ENCODE measurements at places on chromosomes 5 and 9. TPM values are rescaled to one million over a fixed set of nuclear protein-coding genes. Genes with fewer than 3 reads are reported as not detected.
A peak's percentile ranks its signal among the peaks of the same experiment; 100 is the strongest.

GRCh38 chr5:72488756-72489155 is 18.5 kb downstream of the ZNF366 start:
- H3K4me1 ChIP-seq, result no peaks in the 10 kb centered on the region
- H3K27me3 ChIP-seq, result no peaks in the 10 kb centered on the region
- no peak for DNase-seq
- H3K27ac ChIP-seq, result no peak overlapping the region
- no peak overlapping the region for H3K4me3 ChIP-seq

DNA sequence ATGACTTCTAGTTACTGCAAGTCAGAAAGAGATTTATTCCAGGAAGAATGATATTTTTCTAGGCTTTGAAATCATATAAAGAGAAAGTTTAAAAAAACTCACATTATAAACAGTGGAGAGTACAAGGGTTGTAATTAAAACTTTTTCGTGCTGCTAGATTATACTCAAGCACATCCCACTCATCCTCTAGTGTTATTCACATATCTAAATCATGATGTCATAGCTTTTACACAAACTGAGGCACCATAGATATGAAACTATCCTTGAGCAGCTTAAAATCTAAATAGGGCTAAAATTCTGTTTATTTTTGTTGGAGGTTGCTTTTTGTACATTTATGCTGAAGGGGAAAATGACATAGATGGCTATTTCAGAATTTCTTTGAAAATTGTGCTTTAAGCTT is 30.0 kb downstream of the TENT2 start:
- no peak overlapping the region for H3K4me3 ChIP-seq
- no peaks in the 10 kb centered on the region for H3K27me3 ChIP-seq
- no peak for DNase-seq
- no peaks in the 10 kb centered on the region for H3K4me1 ChIP-seq
- peaks cover 51% of the 10 kb centered on the region for H3K36me3 ChIP-seq

- H3K4me1 ChIP-seq, result peaks cover 14% of the 10 kb centered on the region
- H3K4me3 ChIP-seq, result no peak overlapping the region
- H3K27ac ChIP-seq, result peak overlapping the region; percentile 37
- no peaks in the 10 kb centered on the region for H3K36me3 ChIP-seq
- DNase-seq, result peak; percentile 65
Measured at GRCh38 chr9:119963798-119964372, 594.6 kb upstream of the BRINP1 start.

GRCh38 chr9:129162497-129163197 is 15.4 kb downstream of the IER5L start:
- no peaks in the 10 kb centered on the region for H3K36me3 ChIP-seq
- peak overlapping the region; percentile 82 for H3K27ac ChIP-seq
- no peak overlapping the region for H3K4me3 ChIP-seq

DNA sequence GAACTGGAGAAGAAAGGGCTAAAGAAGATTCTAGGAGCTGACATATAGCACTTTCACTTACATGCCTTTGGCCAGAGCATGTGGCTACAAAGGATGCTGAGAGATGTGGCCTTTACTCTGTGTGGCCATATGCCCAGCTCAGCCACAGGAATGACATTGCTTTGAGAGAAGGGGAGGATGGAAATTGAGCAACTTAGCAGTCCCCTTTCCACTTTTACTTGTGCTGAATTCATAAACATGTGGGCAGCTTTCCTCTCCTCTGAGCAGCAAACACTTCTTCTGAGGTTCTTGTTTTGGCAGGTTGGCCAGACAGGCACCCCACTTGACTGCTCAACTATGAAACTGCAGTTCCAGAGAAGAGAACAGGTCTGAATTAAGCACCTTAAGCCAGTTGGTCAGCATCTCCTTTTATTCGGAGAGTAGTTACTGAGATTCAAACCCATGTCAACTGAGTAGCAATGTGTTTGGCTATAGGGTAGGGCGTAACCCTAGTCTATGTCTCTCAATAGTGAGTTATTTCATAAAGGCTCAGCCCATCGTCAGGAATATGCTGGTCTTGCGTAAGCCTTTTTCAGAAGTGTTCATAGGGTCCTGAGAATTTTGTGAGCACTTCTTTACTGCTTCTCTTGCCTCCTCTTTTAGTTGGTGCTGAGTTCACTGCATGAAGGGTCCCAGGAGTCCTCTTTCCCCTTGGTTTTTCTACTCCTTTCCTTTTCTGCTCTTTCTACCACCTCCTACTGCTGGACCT is 134.5 kb downstream of the PALM2AKAP2 start:
- H3K4me1 ChIP-seq, result peaks cover 39% of the 10 kb centered on the region
- no peaks in the 10 kb centered on the region for H3K27me3 ChIP-seq
- no peak overlapping the region for H3K4me3 ChIP-seq
- H3K27ac ChIP-seq, result no peak overlapping the region
- no peak for DNase-seq
- no peaks in the 10 kb centered on the region for H3K36me3 ChIP-seq

- no peaks in the 10 kb centered on the region for H3K36me3 ChIP-seq
- DNase-seq, result no peak
- no peak overlapping the region for H3K27ac ChIP-seq
- H3K27me3 ChIP-seq, result no peaks in the 10 kb centered on the region
- H3K4me1 ChIP-seq, result no peaks in the 10 kb centered on the region
- no peak overlapping the region for H3K4me3 ChIP-seq
Measured at GRCh38 chr5:139575751-139576150, 14.6 kb downstream of the UBE2D2 start.

- no peak for DNase-seq
- H3K27ac ChIP-seq, result no peak overlapping the region
- H3K27me3 ChIP-seq, result no peaks in the 10 kb centered on the region
- no peak overlapping the region for H3K4me3 ChIP-seq
- no peaks in the 10 kb centered on the region for H3K36me3 ChIP-seq
Measured at GRCh38 chr5:73452215-73452614, 3.6 kb upstream of the FOXD1 start.

DNA sequence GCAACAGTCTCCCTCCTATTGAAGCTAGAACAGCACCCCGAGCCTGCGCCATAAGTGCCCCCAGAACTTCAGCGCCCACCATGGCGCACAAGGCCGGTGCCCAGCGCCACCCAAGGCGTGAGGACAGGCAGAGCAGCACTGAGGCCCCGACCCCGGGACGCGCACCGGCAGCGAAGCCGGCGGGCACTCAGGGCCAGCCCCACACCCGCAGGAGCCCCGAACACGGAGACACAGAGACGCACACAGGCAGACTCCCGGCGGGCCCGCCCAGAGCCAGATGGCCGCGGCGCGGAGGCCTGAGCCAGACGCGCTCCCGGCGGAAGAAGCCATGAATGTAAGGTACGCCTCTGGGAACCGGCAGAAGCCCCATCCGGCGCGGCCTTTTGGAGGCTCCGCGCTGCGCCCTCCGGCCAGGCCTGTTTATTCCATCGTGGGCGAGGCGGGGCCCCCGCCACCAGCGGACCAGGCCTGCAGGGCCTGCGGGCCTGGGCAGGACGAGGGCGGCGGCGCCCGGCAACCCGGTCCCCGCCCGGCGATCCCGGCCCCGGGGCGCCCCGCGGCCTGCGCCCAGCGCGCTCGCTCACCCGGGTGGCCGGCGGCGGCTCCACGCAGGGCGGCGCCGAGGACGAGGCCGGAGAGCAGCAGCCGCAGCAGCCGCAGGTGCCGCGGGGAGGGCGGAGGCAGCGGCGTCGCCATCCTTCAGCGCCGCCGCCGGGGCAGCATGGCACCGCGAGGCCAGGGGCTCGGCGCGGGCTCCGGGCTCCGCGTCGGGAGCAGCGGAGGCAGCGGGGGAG is 486 bp downstream of the NPDC1 start:
- H3K27ac ChIP-seq, result peak overlapping the region; percentile 49
- peak overlapping the region; percentile 81 for H3K4me3 ChIP-seq
- peaks cover 3% of the 10 kb centered on the region for H3K36me3 ChIP-seq
- peaks cover 18% of the 10 kb centered on the region for H3K27me3 ChIP-seq
- H3K4me1 ChIP-seq, result peaks cover 20% of the 10 kb centered on the region

- no peak for DNase-seq
- H3K27ac ChIP-seq, result no peak overlapping the region
- H3K4me1 ChIP-seq, result no peaks in the 10 kb centered on the region
- H3K27me3 ChIP-seq, result no peaks in the 10 kb centered on the region
- H3K36me3 ChIP-seq, result no peaks in the 10 kb centered on the region
Measured at GRCh38 chr9:135253305-135254004, 166.0 kb downstream of the OLFM1 start.

- no peaks in the 10 kb centered on the region for H3K36me3 ChIP-seq
- no peaks in the 10 kb centered on the region for H3K27me3 ChIP-seq
- no peak overlapping the region for H3K27ac ChIP-seq
- H3K4me3 ChIP-seq, result no peak overlapping the region
- H3K4me1 ChIP-seq, result no peaks in the 10 kb centered on the region
- no peak for DNase-seq
Measured at GRCh38 chr5:91244380-91245073, 138.6 kb downstream of the ARRDC3 start.

- no peaks in the 10 kb centered on the region for H3K27me3 ChIP-seq
- H3K36me3 ChIP-seq, result no peaks in the 10 kb centered on the region
- H3K4me1 ChIP-seq, result no peaks in the 10 kb centered on the region
- no peak for DNase-seq
Measured at GRCh38 chr5:174047472-174048099, 2.1 kb downstream of the NSG2 start.

- DNase-seq, result no peak
- no peaks in the 10 kb centered on the region for H3K27me3 ChIP-seq
- H3K36me3 ChIP-seq, result no peaks in the 10 kb centered on the region
- no peaks in the 10 kb centered on the region for H3K4me1 ChIP-seq
- H3K27ac ChIP-seq, result no peak overlapping the region
Measured at GRCh38 chr5:168332042-168332441, 40.6 kb downstream of the WWC1 start.

GRCh38 chr9:93664549-93665120 is 88.3 kb downstream of the PHF2 start:
- DNase-seq, result peak; percentile 52
- H3K27me3 ChIP-seq, result no peaks in the 10 kb centered on the region
- no peaks in the 10 kb centered on the region for H3K4me1 ChIP-seq
- H3K4me3 ChIP-seq, result no peak overlapping the region
- peaks cover 39% of the 10 kb centered on the region for H3K36me3 ChIP-seq
- H3K27ac ChIP-seq, result no peak overlapping the region

DNA sequence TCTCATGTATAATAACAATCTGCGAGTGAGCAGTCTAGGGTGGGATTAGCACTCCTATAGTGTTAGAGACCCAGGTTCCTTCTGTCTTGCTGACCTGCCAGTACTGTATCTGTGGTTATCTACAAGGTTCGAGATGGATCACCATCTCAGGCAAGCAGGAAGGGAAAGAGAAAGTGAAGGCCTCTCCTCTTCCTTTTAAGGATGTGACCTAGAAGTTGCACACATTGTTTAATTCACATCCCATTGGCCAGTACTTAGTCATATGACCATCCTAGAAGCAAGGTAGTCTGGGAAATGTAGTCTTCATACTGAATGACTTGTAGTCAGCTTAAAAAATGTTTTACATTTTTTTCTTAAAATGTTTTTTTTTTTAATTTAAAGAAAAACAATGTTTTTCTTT is 168.6 kb downstream of the CARTPT start:
- no peak for DNase-seq
- H3K27me3 ChIP-seq, result no peaks in the 10 kb centered on the region
- peak overlapping the region; percentile 27 for H3K27ac ChIP-seq
- H3K4me1 ChIP-seq, result peaks cover 10% of the 10 kb centered on the region

DNA sequence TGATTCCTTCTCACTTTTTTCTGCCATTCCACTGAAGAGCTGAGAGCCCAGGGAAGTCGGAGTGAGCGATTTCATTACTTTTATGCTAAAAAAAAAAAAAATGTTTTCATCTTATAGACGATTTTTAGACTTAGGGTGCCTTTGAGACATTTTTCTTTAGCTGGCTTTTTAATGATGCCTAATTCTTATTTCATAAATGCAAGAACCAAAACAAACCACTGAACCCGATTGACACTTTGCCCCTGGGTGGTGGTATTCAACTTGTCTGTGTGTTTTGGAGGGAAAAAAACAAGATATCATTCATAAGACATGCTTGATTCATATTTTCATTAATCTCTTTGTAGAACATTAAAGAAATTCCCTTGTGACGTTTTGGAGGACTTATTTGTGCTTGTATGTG is 2.4 kb downstream of the TLE4 start:
- DNase-seq, result no peak
- H3K4me3 ChIP-seq, result peak overlapping the region; percentile 96
- H3K4me1 ChIP-seq, result peaks cover 20% of the 10 kb centered on the region
- H3K27me3 ChIP-seq, result no peaks in the 10 kb centered on the region
- H3K27ac ChIP-seq, result no peak overlapping the region
- peaks cover 2% of the 10 kb centered on the region for H3K36me3 ChIP-seq

DNA sequence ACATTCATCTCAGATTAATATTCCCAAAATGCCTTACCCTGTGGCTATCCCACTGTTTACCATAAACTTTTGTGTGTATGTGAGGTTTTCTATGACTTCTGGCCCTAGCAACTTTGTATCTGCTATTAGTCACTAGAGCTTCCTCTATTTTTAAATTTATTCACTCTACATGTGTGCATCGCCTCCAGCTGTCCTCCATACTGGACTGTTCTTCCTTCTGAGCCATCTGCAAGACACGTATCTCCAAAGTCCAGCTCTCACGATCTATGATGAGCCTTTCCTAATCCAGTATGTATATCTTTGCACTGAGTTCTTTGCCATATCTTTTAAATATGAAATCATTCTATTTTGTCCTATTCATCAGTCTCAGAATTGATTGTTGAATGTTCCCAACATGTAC is 1.7 kb upstream of the GNG10 start:
- DNase-seq, result no peak
- H3K36me3 ChIP-seq, result peaks cover under 1% of the 10 kb centered on the region
- no peaks in the 10 kb centered on the region for H3K4me1 ChIP-seq

GRCh38 chr5:39121315-39121714 is 47.1 kb upstream of the RICTOR start:
- peaks cover 4% of the 10 kb centered on the region for H3K27me3 ChIP-seq
- H3K4me1 ChIP-seq, result no peaks in the 10 kb centered on the region
- H3K4me3 ChIP-seq, result no peak overlapping the region
- H3K36me3 ChIP-seq, result no peaks in the 10 kb centered on the region

GRCh38 chr5:134097211-134097749 is 17.2 kb upstream of the TCF7 start:
- no peak overlapping the region for H3K4me3 ChIP-seq

- H3K27me3 ChIP-seq, result no peaks in the 10 kb centered on the region
- H3K4me1 ChIP-seq, result no peaks in the 10 kb centered on the region
- no peak overlapping the region for H3K4me3 ChIP-seq
- no peak overlapping the region for H3K27ac ChIP-seq
- no peak for DNase-seq
- no peaks in the 10 kb centered on the region for H3K36me3 ChIP-seq
Measured at GRCh38 chr9:12595400-12595799, 97.8 kb upstream of the TYRP1 start.

DNA sequence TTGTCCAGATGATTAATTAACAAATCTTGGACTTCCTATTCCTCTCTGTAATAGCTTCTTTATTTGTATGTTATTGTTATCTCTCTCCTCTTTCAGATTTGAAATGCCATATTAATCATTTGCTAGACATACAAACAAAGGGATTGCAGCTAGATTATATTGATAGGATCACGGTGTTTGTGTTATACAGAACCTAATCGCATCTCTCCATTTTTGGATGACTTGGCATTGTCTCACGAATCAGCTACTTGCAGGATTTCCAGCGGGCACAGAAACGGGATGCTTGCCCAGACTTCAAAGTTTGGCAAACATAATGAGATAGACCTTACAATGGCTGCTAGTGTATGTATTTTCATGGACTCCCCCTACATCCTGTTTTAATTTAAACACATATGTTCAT is 368.1 kb downstream of the TLE4 start:
- no peak overlapping the region for H3K4me3 ChIP-seq
- H3K4me1 ChIP-seq, result no peaks in the 10 kb centered on the region
- H3K27ac ChIP-seq, result no peak overlapping the region
- H3K36me3 ChIP-seq, result no peaks in the 10 kb centered on the region
- no peaks in the 10 kb centered on the region for H3K27me3 ChIP-seq
- no peak for DNase-seq

The CDC14B gene
- total RNA-seq, result 47.8 TPM

The GFI1B gene
- not detected for total RNA-seq

The SLC36A3 gene
- total RNA-seq, result not detected

The FAXDC2 gene
- 25.3 TPM for total RNA-seq

The IL31RA gene
- total RNA-seq, result not detected

The LRRC26 gene
- total RNA-seq, result not detected

The ANKRD34B gene
- not detected for total RNA-seq

The RANBP6 gene
- total RNA-seq, result 8.3 TPM

The INSL4 gene
- not detected for total RNA-seq

The IRX2 gene
- not detected for total RNA-seq

All from ascending aorta (tissue), 2 donors.